ENCODE measurements at places on chromosomes 2 and 18.

DNA sequence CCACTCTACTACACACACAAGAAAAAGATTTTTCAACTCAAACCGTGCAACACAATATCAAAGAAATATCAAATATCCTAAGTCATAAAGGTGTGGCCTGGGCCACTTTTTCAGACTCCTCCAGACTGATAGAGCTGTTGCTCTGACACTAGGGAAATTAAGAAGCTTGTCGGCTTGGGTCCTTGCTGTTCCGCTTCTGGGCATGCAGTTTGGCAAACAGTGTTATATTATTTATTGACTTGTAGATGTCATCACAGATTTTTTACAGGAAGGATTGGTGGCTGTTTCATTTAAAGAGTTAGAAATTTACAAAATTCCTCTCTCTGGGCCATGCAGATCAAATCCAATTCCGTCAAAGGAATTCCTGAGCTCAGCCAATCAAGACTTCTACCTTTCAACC lies 98.3 kb upstream of the MSH2 start:
- DNase-seq = no peak

- no peak for DNase-seq
Measured at GRCh38 chr2:40773291-40773690, 321.4 kb upstream of the SLC8A1 start.

DNA sequence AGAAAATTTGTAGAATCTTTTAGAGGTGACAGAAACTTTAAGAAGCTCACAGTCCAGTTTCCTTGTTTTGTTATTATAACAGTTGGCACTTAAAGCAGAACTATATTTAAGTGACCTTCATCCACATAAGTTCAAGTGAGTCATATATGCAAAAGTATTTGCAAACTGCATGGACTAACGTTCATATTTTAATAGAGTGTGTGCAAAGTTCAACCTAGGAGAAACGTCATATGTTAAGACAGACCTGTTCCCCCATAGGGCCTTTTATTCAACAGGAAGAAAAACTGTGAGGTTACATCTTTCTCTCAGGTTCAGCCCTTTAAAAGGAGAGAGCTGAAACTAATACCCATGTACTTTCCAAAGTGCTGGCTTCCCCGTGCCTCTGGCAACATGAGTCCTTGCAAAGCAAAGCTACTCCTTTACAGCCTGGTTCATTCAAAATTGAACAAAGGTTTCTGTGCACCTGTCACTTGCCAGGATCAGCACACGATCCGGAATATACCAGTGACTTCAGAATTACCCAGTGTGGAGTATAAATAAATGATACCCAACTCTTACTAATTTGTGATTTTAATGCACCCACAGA lies 280.0 kb upstream of the RAB12 start:
- no peak for DNase-seq

GRCh38 chr18:43482600-43482999 lies 205.3 kb upstream of the SYT4 start:
- no peak for DNase-seq

- peak; percentile 36 for DNase-seq
Measured at GRCh38 chr2:9373047-9373446, 50.3 kb downstream of the ITGB1BP1 start.

DNA sequence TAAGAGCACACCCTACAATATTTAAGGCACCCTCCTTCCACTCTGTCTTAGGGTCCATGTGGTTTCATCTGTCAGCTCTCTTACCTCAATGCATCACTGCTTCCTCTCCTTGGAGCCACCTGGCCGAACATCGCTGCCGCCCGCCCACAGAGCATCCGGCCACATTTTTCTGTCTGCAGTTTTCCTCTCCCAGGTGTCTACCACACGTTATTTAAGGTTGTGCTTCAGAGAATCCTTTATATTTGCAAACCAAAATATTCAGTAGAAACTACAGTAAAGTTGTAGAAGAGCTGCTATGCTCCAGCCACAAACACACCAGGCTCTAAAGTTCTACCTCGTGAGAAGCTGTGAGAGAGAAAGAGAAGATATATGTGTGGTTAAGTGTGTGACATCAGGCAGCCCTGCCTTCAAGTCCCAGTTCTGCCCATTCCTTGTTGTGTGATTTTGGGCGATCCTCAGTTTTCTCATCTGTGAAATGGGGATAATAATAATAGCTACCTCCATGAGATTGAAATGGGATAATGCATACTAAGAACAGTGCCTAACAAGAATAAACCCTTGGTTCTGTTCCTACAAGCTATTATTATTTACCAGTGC lies 4.9 kb upstream of the STK17B start:
- no peak for DNase-seq

DNA sequence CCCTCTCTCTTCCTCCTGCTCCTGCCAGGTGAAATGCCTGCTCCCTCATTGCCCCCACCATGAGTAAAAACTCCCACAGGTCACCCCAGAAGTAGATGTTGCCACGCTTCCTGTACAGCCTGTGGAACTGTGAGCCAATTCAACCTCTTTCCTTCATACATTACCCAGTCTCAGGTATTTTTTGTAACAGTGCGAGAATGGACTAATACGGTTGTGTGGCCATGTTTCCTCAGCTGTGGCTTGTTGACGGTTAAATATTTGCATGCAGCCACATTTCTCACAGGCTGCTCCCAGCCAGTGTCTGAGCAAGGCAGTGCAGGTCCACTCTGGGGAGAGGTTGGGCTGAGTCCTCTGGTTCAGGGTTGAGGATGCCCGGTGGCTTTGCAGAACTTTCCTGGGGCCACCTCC lies 27.8 kb upstream of the COPS8 start:
- no peak for DNase-seq

GRCh38 chr2:71562518-71562917 lies 109.2 kb downstream of the DYSF start:
- no peak for DNase-seq

- no peak for DNase-seq
Measured at GRCh38 chr2:210363261-210363660, 48.3 kb upstream of the MYL1 start.

GRCh38 chr2:29747786-29748470 lies 173.5 kb downstream of the ALK start:
- DNase-seq = no peak

GRCh38 chr18:6961331-6961730 lies 156.3 kb downstream of the LAMA1 start:
- no peak for DNase-seq

DNA sequence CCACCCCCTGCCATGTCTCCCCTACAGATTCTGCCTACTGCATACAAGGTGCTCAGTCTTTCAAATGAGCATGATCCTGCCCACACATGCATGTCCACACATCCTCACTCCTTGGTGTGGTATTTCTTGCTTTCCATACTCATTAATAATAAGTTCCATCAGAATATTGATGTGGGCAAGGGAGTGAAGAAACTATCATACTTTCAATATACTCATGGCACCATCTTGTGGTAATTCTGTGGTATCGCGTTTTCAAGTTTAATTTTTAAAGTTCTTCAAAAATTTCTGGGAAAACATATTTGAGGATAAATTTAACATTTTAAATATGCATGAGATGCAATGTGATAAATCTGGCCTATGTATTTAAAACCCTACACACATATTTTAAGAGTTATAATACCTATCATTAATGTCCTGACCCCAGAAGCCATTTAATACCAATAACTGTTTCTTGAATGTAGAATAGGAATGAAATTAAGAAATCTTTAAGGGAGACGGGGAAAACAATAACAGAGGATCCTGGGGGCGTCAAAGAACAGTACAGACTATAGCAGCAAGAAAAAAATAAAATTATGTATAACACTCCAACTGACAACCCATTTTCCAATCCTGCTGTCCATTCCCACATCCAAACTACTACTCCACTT lies 110.1 kb downstream of the ZNF385B start:
- DNase-seq = no peak

DNA sequence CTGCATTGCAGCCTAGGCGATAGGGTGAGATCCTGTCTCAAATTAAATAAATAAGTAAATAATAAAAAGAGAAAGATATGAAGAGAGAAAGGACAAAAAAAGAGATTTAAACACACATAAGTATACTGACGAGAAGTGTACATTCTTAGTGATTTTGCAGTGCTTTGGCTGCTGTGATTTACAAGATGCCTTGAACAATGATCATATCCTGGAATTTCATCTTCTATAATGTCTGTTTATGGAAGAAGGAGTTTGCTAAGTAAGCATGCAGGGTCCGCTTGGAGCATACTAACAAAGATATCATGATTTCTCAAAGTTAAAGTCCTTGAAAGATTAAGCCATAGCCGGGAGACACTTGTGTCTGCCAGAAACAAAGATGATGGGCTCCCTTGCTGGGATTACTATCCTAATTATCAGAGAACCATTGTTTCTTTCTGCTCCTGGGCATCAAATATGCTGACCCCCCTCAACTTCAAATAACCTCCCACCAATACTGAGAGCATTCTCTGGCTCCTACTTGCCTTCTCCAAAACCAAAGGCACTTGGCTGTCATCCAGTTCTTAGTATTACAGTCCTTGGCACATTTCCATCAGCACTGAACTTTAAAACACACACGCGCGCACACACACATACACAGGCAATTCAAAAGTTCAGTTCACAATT lies 47.5 kb upstream of the STAM2 start:
- no peak for DNase-seq

- no peak for DNase-seq
Measured at GRCh38 chr2:29079887-29080286, 5.6 kb upstream of the PCARE start.

GRCh38 chr2:82511894-82512293 lies 1947.2 kb downstream of the SUCLG1 start:
- DNase-seq = no peak

- peak; percentile 47 for DNase-seq
Measured at GRCh38 chr2:241217320-241218031, 29.0 kb downstream of the ANO7 start.

GRCh38 chr2:160224060-160224459 lies 24.0 kb upstream of the ITGB6 start:
- DNase-seq = no peak

DNA sequence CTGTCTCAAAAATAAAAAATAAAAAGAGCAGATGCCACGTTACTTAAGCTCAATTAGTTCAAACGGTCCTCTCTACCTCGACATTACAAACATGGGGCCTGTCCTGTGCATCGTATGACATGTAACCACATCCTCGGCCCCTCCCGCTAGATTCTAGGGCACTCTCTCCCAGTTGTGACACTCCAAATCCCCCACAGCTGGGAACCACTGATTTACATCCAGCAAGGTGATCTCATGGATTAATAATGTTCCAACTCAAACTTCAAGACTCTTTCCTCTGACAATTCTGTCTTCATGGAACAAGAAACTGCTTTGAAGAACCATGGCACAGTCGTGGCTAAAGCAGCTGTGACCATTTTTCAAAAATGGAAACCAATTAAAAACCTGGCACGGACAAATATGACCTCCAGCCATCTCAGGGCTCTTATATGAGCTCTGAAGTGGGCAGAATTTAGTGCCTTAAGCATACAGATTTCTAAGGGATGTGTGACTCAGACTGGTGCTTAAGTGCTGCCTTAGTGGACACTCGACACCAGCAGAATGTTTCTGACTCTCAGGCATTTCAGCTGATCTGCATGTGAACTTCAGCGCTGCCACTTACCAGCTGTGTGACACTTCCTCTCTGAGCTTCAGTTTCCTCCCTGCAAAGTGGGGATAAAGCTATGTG lies 31.7 kb upstream of the ASAP2 start:
- DNase-seq = no peak

DNA sequence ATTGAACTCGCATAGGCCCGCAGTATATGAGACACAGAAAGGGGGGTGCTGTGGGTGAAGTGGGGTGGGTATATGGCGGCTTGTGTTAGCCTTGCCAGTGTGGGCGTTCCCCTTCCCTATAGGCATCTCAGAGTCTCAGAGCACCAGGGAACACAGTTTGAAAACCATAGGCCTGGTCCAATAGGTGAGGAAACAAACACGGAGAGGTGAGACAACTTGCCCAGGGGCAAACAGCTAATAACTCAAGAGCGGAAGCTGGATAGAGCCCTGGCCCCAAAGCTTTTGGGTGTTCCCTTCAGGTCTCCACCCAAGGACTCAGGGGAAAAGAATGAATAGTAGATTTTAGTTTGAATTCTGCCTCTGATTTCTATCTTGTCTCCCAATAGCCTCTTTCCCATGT lies 7.9 kb downstream of the LIPG start:
- DNase-seq = no peak

DNA sequence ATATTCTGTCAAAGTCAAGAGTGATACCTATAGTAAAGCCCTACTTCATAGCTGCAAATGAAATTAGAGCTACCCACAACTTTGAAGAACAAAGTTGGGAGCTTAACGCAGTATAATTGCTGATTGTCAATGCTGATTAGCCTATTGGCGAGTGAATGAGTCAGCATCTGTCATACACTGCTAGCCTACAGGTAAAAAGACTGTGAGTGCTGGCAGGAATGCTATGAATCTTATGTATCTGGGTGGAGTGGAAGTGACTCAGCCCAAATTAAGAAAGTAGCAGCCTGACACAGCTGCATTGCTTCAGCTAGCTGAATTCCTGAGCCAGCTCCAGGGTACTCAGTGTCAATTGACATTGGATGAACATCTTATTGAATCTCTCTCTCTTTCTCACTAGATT lies 179.4 kb upstream of the DCC start:
- no peak for DNase-seq

GRCh38 chr2:47867205-47867604 lies 39.1 kb downstream of the FBXO11 start:
- DNase-seq = no peak

DNA sequence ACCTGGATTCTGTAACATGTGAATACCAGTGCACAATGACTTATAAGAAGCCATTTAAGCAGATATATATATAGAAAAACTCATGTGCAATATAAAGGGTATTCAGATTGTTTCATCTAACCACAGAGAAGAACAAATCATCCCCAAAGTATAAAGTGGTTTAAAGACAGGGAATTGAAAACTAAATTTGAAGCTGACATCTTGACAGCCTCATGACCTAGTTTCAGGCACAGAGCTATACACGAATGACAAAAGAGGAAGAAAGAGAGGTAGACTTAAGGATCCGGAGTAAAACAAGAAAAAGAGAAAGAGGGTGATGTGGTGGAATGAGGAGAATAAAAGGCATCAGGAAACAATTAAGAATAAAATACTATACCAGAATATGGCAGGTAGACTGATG lies 194.5 kb downstream of the EPHA4 start:
- DNase-seq = no peak

- DNase-seq = no peak
Measured at GRCh38 chr2:25104736-25105135, 62.9 kb downstream of the EFR3B start.

DNA sequence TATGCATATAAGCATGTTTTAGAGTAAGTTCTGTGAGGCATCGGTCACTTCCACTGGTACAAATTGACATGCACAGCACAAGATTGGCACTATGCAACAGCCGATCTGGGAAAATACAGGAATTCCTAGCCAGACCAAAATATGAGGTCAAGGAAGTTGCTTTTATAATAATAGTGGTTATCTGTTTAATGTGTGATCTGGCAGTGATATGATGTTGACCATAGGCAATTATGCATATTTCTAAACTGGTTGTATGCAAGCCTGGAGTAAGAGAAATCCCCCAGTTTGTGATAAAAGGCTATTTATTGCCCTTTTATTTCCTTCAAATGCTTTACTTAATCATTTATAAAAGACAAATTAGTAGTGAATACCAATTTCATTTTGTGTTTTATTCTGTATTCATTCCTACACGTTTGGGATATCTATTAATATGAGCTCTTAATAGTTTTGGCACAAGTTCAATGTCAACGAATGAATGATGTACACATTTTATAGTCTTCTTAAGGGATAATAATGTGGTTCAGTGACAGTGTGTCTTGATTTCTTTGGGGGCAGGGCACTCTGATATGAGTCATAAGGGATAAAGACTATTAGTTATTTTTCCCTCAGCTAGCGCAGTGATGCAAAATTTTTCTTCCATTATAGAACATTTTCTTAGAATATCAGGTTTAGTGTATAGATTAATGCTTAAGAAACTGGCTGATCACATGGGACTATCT lies 34.7 kb upstream of the ZEB2 start:
- no peak for DNase-seq

- DNase-seq = no peak
Measured at GRCh38 chr2:190947711-190948251, 66.2 kb downstream of the STAT1 start.
